GM13976 (cell line): ENCODE measurements at places on chromosomes 3 and 15.

GRCh38 chr15:78641749-78642275 is 802 bp upstream of the CHRNB4 start:
- DNase-seq, result no peak

GRCh38 chr3:168624195-168624594 is 528.5 kb upstream of the GOLIM4 start:
- DNase-seq, result no peak

GRCh38 chr3:98008855-98009254 is 26.3 kb downstream of the GABRR3 start:
- no peak for DNase-seq

DNA sequence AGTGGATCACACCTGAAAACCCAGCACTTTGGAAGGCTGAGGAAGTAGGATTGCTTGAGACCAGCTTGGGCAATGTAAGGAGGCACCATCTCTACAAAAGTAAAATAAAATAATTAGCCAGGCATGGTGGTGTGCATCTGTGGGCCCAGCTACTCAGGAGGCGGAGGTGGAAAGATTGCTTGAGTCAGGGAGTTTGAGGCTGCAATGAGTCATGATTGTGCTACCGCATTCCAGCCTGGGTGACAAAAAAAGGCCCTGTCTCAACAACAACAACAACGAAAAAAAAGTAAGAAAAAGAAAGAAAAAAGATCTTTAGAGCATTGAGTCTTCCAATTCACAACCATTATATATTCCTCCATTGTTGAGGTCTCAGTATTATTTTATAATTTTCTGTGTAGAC is 192.4 kb upstream of the DPH6 start:
- DNase-seq, result no peak

- no peak for DNase-seq
Observed at GRCh38 chr3:77506384-77506783, 466.5 kb downstream of the ROBO2 start.
